ENCODE measurements at places on chromosomes 4 and X. TPM values are rescaled to one million over a fixed set of nuclear protein-coding genes. Genes with fewer than 3 reads are reported as not detected.

GRCh38 chr4:39103291-39103690 lies 41.3 kb downstream of the KLHL5 start:
- H3K4me1 ChIP-seq, result no peaks in the 10 kb centered on the region
- DNase-seq, result no peak
- no peak overlapping the region for H3K4me3 ChIP-seq
- no peak overlapping the region for H3K27ac ChIP-seq
- no peaks in the 10 kb centered on the region for H3K27me3 ChIP-seq

DNA sequence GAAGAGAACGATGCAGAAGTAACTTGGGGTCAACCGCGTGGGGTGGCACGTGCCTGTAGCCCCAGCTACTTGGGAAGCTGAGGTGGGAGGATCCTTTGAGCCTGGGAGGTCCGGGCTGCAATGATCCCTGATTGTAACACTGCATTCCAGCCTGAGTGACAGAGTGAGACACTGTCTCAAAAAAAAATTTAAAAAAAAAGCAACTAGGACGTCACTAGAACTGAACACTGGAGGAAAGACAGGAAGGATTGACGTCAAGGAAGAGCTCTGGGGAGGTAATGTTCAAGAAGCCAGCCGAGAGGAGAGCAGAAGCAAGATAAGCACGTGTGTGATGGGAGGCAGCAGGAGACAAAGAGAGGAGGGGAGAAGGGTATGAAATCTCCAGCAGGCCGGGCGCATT lies 28.7 kb downstream of the S100G start:
- no peak overlapping the region for H3K4me3 ChIP-seq
- no peaks in the 10 kb centered on the region for H3K4me1 ChIP-seq
- no peaks in the 10 kb centered on the region for H3K36me3 ChIP-seq
- no peak overlapping the region for H3K27ac ChIP-seq
- DNase-seq, result no peak
- H3K27me3 ChIP-seq, result no peaks in the 10 kb centered on the region

- DNase-seq, result no peak
- no peak overlapping the region for H3K27ac ChIP-seq
- no peaks in the 10 kb centered on the region for H3K4me1 ChIP-seq
- H3K27me3 ChIP-seq, result no peaks in the 10 kb centered on the region
- H3K4me3 ChIP-seq, result no peak overlapping the region
Observed at GRCh38 chr4:91116861-91117260, 989.7 kb downstream of the CCSER1 start.

DNA sequence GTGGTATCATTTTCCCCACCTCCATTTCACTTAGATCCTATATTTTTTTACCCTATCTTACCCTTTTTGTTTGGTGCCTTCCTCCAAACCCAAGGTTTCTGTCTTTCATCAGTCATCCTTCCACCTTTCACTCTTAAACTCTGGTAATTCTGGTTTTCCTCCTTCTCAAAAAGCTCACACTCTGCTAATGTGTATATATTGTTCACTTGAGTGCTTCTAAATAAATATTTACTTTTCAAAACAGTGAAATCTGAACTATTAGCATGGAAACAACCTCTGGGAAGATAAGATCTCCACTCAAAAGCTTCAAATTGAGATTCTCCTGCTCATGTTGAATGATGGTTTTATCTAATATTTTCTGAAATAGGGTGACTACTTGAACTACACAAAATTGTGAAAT lies 21.5 kb downstream of the XIAP start:
- H3K4me1 ChIP-seq, result peaks cover 20% of the 10 kb centered on the region
- no peak overlapping the region for H3K4me3 ChIP-seq
- no peak for DNase-seq
- peak overlapping the region; percentile 80 for H3K27ac ChIP-seq
- H3K27me3 ChIP-seq, result no peaks in the 10 kb centered on the region

DNA sequence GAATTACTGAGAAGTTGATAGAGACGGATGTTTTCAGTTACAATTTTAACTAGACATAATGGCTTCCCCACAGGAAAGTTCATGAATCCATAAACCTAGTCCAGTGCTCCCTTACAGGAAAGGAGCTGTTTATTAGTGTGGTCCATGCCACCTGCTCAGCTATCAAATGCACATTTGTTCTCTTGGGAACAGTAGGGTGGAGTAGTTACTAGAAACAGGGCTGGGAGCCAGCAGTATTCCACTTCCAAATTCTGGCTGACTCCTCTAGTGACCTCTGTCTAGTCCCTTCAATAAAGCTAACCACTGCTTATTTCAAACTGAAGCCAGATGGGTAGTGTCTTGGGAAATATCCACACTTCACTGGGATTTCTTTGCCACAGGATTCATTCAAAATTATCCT lies 88.4 kb upstream of the TLL1 start:
- no peaks in the 10 kb centered on the region for H3K27me3 ChIP-seq
- H3K36me3 ChIP-seq, result no peaks in the 10 kb centered on the region
- no peak overlapping the region for H3K4me3 ChIP-seq
- H3K27ac ChIP-seq, result no peak overlapping the region
- H3K4me1 ChIP-seq, result no peaks in the 10 kb centered on the region

GRCh38 chr4:117740736-117741135 lies 293.6 kb upstream of the NDST3 start:
- H3K4me1 ChIP-seq, result no peaks in the 10 kb centered on the region
- no peak overlapping the region for H3K4me3 ChIP-seq
- H3K27ac ChIP-seq, result no peak overlapping the region
- H3K36me3 ChIP-seq, result peaks cover 1% of the 10 kb centered on the region
- H3K27me3 ChIP-seq, result no peaks in the 10 kb centered on the region

DNA sequence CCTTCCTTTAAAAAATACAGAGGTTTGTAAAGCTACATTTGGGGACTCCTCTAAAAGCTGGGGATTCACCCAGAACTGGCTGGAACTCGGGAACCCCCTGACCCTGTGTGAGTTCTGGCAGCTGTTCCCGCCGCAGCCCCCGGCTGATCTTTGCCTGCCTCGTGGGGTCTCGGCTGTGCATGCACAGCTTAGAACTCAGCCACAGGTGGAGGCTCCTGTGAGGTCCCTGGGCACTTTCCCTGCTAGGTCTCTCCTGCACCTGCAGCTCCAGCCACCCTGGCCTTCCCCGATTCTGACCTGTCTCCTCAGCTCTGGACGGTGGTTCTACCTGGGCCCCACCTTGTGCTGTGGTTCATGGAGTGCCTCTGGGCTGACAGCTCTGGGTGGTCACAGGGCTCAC lies 48.6 kb upstream of the HGFAC start:
- no peak for DNase-seq
- peaks cover 3% of the 10 kb centered on the region for H3K4me1 ChIP-seq
- H3K27ac ChIP-seq, result no peak overlapping the region

GRCh38 chr4:142861351-142861750 lies 15.2 kb upstream of the INPP4B start:
- DNase-seq, result no peak
- H3K27me3 ChIP-seq, result peaks cover 29% of the 10 kb centered on the region
- H3K36me3 ChIP-seq, result no peaks in the 10 kb centered on the region
- H3K4me3 ChIP-seq, result no peak overlapping the region
- no peak overlapping the region for H3K27ac ChIP-seq

- peaks cover 2% of the 10 kb centered on the region for H3K36me3 ChIP-seq
- no peak for DNase-seq
- no peak overlapping the region for H3K27ac ChIP-seq
- no peaks in the 10 kb centered on the region for H3K4me1 ChIP-seq
- H3K4me3 ChIP-seq, result no peak overlapping the region
Observed at GRCh38 chr4:63589796-63590195, 819.5 kb downstream of the TECRL start.

- no peaks in the 10 kb centered on the region for H3K36me3 ChIP-seq
- no peak overlapping the region for H3K4me3 ChIP-seq
- DNase-seq, result no peak
- no peaks in the 10 kb centered on the region for H3K27me3 ChIP-seq
- H3K4me1 ChIP-seq, result peaks cover 57% of the 10 kb centered on the region
- H3K27ac ChIP-seq, result no peak overlapping the region
Observed at GRCh38 chr4:3200423-3201090, 48.4 kb upstream of the MSANTD1 start.

Gene LNX1
- total RNA-seq, result 0.46 TPM

DNA sequence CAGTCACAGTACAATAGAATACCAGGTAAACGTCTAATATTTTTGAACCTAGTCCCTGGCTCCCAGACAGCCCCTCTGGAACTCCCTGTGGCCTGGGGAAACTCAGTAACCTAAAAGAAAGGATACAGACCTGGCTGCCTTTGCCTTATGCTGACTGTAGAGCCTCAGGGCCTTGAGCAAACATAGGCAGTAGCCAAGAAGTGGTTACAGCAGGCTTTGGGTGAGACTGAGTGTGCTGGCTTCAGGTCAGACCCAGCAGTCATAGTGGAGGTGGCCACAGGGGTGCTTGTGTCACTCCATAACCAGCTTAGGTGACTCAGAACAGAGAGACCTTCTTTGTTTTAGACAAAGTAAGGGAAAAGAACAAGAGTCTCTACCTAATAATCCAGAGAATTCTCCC lies 141.8 kb upstream of the PRDX4 start:
- H3K4me1 ChIP-seq, result no peaks in the 10 kb centered on the region
- no peak for DNase-seq

Gene PIR
- total RNA-seq, result 0.86 TPM

DNA sequence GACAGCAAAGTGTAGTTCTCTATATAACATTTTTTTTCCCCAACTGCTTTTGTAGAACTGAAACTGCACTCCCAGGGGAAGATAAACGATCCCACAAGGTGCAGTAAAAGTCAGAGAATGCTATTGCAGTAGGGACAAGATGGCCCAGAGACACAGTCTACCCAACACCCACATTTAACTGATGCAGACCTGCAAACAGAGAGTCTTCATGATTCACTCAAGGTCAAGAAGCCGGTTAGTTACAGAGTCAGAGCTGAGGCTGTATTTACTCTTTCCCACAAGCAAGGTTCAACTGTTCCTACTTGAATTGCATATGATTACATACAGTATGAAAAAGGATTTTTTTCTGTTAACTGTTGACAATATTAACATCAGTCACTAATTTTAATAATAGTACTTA lies 654.6 kb downstream of the IL1RAPL1 start:
- DNase-seq, result no peak
- H3K4me3 ChIP-seq, result no peak overlapping the region
- H3K27ac ChIP-seq, result no peak overlapping the region
- no peaks in the 10 kb centered on the region for H3K4me1 ChIP-seq
- no peaks in the 10 kb centered on the region for H3K27me3 ChIP-seq

DNA sequence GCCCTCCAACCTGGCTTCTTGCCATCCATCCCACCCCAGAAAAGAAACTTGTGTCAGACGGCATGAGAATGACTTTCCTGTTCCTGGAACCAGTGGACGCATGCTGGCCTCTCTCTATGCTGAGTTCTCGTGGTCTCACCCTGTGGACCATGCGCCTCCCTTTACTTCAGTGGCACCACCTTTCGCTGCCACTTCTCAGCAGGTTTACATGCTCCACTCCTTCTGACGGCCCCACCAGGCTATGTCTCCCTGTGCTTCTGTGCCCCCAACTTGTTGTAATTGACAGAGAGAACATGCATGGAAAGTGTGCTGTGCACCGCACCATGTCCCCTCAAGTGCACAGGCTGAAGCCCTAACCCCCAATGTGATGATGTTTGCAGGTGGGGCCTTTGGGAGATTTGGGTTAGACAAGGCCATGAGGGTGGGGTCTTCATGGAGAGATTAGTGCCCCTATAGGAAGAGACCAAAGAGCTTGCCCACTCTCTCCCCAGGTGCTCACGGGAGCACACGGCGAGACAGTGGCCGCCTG lies 3.1 kb upstream of the PPP2R2C start:
- H3K36me3 ChIP-seq, result no peaks in the 10 kb centered on the region
- no peak overlapping the region for H3K27ac ChIP-seq
- no peaks in the 10 kb centered on the region for H3K4me1 ChIP-seq
- H3K4me3 ChIP-seq, result no peak overlapping the region
- peaks cover 34% of the 10 kb centered on the region for H3K27me3 ChIP-seq

DNA sequence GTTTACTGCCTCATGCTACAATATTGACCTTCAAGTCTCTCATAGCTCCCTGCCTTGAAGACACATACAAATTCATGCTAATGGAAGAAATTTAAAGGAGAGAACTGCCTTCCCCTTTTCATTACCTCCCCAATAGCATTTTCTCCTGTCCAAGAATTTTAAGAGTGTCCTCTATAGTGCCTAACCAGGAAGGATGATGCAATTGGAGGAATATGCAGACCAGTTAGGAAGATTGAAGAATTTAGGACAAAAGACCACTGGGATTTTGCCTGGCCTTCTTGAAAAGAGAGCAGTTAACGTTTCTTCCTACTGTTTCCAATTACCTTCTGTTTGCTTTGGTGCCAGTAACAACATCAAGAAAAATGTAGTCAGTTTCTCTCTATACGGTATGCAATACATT lies 443.9 kb downstream of the INPP4B start:
- peak overlapping the region; percentile 96 for H3K4me3 ChIP-seq
- no peaks in the 10 kb centered on the region for H3K27me3 ChIP-seq
- peaks cover 68% of the 10 kb centered on the region for H3K4me1 ChIP-seq
- peaks cover 19% of the 10 kb centered on the region for H3K36me3 ChIP-seq
- DNase-seq, result no peak
- H3K27ac ChIP-seq, result peak overlapping the region; percentile 92

Gene NLGN4X
- 0.31 TPM for total RNA-seq

- DNase-seq, result no peak
- H3K27ac ChIP-seq, result no peak overlapping the region
- no peaks in the 10 kb centered on the region for H3K4me1 ChIP-seq
Observed at GRCh38 chrX:149152941-149153340, 352.2 kb downstream of the IDS start.

- H3K27me3 ChIP-seq, result peaks cover 15% of the 10 kb centered on the region
- H3K4me1 ChIP-seq, result peaks cover 48% of the 10 kb centered on the region
- H3K36me3 ChIP-seq, result peaks cover 8% of the 10 kb centered on the region
- DNase-seq, result peak; percentile 38
Observed at GRCh38 chrX:101415180-101416145, 7.4 kb downstream of the HNRNPH2 start.

DNA sequence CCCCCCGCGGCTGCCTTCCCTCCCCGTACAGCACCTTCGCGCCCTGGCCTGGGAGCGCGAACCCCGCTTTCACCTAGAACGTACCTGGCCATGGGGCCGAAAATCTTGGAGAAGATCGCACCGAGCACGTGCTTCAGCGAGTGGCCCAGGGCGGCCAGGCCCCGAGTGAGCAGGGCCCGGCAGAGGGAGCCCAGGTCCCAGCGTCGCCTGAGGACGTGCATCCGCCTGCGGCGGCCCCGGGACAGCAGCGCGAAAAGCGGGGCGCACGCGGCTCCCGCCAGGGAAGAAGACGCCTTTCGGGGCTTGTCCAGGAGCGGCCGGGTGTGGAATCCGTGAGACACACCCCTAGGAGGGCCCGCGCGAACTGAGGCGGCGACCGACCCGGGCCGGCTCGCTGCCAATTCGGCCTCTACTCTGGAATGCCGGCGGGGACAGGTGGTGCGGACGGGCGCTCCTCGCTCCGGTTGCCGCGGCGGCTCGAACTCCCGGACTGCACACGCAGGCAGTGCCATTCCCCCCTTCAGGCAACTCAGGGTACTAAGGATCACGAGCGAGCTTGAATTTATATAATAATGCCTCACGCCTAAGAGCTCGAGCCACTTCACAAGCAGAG lies at the start of gene HS6ST2:
HS6ST2 (minus strand) TSS at position 539 of the 613 bp plus-strand sequence.
- peak within 1 kb of the TSS; percentile 81 for H3K4me3 ChIP-seq
- no peaks in the 10 kb centered on the region for H3K4me1 ChIP-seq
- H3K36me3 ChIP-seq, result no peaks in the 10 kb centered on the region
- DNase-seq, result peak; percentile 15

Gene SPATA4
- total RNA-seq, result not detected

GRCh38 chr4:156889616-156890594 lies 81.7 kb downstream of the PDGFC start:
- no peak overlapping the region for H3K4me3 ChIP-seq
- no peak for DNase-seq

Gene NUP62CL
- total RNA-seq, result 4.0 TPM
